Effector memory CD8-positive, alpha-beta T cell (primary cell): ENCODE measurements at places on chromosomes 11 and 22.

GRCh38 chr22:32728291-32728690 lies 73.2 kb upstream of the TIMP3 start:
- no peak for DNase-seq
- H3K4me1 ChIP-seq, result peaks cover 11% of the 10 kb centered on the region
- H3K36me3 ChIP-seq, result no peaks in the 10 kb centered on the region
- H3K4me3 ChIP-seq, result no peak overlapping the region
- H3K27me3 ChIP-seq, result peaks cover 33% of the 10 kb centered on the region

- no peaks in the 10 kb centered on the region for H3K4me1 ChIP-seq
- no peak overlapping the region for H3K27ac ChIP-seq
- no peak overlapping the region for H3K4me3 ChIP-seq
These were observed 100.9 kb downstream of the CTTN start for GRCh38 chr11:70498976-70499801.

GRCh38 chr11:8631395-8632118 lies 37.5 kb upstream of the STK33 start:
- no peaks in the 10 kb centered on the region for H3K27me3 ChIP-seq
- H3K27ac ChIP-seq, result no peak overlapping the region
- no peak for DNase-seq
- H3K4me1 ChIP-seq, result no peaks in the 10 kb centered on the region
- H3K36me3 ChIP-seq, result peaks cover 5% of the 10 kb centered on the region

- H3K4me3 ChIP-seq, result peak overlapping the region; percentile 29
- peaks cover 77% of the 10 kb centered on the region for H3K27me3 ChIP-seq
- no peaks in the 10 kb centered on the region for H3K36me3 ChIP-seq
These were observed 39.7 kb upstream of the AKIP1 start for GRCh38 chr11:8871171-8871775.

GRCh38 chr11:89125298-89125697 lies 52.4 kb upstream of the TYR start:
- DNase-seq, result no peak
- no peaks in the 10 kb centered on the region for H3K4me1 ChIP-seq
- no peaks in the 10 kb centered on the region for H3K36me3 ChIP-seq
- H3K27ac ChIP-seq, result no peak overlapping the region
- no peaks in the 10 kb centered on the region for H3K27me3 ChIP-seq

- H3K4me3 ChIP-seq, result no peak overlapping the region
- no peaks in the 10 kb centered on the region for H3K36me3 ChIP-seq
- no peak overlapping the region for H3K27ac ChIP-seq
- H3K4me1 ChIP-seq, result no peaks in the 10 kb centered on the region
These were observed 30.8 kb upstream of the ALDH3B2 start for GRCh38 chr11:67705264-67705663.

DNA sequence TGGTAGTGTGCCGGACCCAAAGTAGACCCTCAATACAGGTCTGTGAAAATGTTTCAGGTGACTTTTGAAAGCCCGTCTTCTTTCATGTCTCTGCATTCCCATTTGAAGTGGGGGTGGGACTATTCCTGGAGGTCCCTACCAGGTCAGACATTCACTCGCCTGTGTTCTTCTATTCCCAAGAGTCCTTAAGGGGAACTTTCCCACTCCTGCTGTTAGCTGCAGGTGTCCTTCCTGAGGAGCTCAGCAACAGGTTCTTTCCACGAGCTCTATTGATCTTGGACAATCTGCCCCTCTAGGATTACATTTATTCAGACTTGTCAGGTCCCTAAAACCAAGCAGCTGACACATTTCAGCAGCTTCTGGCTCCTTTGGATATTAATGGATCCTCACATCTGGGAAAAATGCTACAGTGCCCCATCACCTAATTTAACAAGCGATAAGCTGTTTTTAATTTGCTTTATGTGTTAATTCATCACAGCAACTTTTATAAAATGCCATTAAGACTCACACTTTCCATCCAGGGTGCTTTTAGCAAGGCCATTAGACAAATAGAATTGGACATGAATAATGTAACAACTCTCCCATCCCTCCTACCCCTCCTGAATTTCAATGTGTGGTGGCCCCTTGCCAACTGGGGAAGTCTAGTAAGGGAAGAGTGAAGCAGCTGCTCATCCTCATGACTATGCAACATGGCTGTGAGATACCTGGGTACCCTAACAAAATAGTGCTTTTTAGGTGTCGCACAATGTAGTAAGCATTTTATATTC lies 259.5 kb upstream of the CCDC90B start:
- no peak for DNase-seq
- no peaks in the 10 kb centered on the region for H3K36me3 ChIP-seq
- no peaks in the 10 kb centered on the region for H3K27me3 ChIP-seq
- H3K4me3 ChIP-seq, result no peak overlapping the region
- H3K27ac ChIP-seq, result no peak overlapping the region

DNA sequence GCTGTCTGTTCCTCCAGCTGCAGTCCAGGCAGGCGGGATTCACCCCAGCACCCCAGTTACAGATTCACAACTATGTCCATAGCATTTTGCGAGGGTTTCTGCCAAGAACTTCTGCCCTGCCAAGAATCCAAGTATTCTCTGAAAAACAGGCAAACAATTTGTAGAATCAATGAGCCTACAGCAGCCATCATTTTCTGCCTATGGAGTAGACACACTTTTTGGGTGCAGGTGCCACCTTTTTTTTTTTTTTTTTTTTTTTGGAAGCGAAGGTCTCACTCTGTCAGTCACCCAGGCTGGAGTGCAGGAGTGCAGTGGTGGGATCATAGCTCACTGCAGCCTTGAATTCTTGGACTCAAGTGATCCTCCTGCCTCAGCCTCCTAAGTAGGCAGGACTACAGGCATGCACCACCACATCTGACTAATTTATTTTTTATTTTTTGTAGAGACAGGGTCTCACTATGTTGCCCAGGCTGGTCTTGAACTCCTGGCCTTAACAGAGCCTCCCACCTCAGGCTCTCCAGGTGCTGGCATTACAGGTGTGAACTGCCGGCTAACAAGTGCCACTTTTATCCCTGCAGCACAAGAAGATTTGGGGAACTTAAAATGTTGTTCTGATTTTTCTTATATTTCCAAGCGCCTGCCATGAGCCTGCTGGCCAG lies 195.1 kb downstream of the SNX19 start:
- no peak for DNase-seq
- peaks cover 3% of the 10 kb centered on the region for H3K36me3 ChIP-seq
- H3K27ac ChIP-seq, result no peak overlapping the region
- no peaks in the 10 kb centered on the region for H3K4me1 ChIP-seq
